Stimulated activated CD8-positive, alpha-beta memory T cell treated with anti-CD3 and anti-CD28 coated beads, Interleukin-2, amount 100 ng/mL, for 1 hour (primary cell): ENCODE measurements at places on chromosomes 3 and 15.

DNA sequence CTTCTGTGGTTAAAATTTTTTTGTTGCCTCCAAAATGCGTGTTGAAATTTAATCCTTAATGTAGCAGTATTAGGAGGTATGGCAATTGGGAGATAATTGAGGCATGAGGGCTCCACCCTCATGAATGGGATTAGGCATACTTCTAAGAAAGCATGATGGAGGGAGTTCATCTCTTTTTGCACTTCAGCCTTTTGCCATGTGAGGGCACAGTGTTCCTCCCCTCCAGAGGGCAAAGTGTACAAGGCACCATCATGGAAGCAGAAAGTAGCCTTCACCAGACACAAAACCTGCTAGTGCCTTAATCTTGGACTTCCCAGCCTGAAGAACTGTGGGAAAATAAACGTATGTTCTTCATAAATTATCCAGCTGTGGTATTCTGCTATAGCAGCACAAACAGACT is 429.5 kb downstream of the ZIC1 start:
- no peak for DNase-seq

GRCh38 chr3:62169906-62170660 is 203.3 kb downstream of the FEZF2 start:
- no peak for DNase-seq

DNA sequence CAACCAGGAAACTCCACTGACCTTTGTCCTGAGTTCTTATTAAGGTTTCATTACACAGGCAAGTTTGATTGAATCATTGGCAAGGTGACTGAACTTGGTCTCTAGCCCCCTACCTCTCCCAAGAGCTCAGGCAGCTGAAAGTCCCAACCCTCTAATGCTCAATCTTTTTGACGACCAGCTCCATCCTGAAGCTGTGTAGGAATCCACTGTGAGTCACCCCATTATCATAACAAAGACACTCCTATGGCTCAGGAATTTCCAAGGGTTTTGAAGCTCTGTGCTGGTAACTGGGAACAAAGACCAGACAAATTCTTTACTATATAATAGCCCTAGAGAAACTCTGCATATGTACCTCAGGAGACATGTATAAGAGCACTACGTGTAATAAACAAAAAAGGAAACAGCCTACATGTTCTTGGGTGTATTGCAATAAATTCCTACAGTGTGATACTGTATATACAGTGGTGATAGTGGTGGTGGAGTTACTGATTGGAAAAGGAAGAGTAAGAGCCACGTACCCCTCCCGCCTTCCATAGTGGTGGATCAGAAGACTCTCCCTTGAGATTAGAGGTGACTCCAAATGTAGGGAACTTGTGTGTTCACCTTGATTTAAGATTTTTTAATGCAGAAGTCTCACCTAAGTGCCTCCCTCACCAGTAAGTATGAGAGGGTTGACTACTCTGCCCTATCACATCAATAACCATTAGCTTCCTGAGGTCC is 116.6 kb downstream of the ST8SIA2 start:
- DNase-seq = no peak

- DNase-seq = no peak
Measured at GRCh38 chr3:138879541-138880380, 45.0 kb upstream of the PIK3CB start.

DNA sequence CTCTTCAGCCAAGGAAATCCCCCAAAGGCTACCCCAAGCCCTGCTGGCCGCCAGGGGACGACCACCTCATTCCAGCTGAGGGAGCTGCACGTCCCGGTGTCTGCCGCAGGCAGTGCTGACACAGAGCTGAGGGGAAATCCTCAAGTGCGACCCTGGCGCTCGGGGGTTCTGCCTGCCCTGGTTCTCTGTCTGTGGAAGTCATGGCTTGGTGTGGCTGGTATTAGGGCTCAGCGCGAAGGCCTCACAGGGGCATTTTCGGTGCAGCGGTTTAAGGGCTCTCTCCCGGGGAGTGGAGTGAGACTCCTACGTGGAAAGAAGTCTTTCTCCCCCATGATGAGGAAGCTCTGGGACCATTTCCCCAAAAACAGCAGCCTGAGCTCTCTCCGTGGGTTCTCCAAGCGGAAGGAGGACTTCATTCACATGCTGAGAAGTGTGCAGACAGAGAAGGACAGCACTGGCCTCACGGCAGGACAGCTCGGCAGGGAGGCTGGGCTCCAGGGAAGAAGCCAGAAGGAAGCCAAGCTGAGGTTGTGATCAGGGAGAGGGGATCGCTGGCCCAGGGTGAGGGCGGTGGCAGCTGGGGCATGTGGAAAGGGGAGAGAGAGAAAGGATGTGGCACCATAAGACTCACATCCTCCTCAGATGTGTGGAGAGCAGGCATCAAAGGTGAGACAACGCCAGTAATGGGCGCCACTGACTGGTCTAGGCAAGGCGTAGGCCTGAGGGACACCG is 48.6 kb downstream of the KLF15 start:
- DNase-seq = no peak

GRCh38 chr3:34256021-34256420 is 457.6 kb downstream of the PDCD6IP start:
- no peak for DNase-seq

DNA sequence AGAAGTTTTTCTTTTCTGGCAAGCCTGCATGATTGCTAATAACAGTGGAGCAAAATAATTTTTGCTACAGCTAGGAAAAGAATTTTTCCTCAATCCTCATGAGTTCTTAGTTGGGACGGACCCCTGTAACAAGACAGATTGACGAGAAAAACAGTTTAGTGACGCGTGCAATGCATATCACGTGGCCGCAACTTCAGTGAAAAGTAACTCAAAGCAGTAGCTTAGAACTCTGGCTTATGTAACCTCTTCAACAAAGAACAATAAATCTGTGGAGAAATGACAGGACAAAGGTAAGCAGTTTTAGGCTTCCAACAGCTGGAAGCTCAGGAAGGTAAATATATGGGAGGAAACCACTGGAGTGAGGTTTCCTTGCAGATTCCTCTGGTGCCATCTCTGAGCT is 19.7 kb downstream of the FAM107A start:
- no peak for DNase-seq

- DNase-seq = no peak
Measured at GRCh38 chr3:141360888-141361598, 7.3 kb upstream of the ZBTB38 start.

DNA sequence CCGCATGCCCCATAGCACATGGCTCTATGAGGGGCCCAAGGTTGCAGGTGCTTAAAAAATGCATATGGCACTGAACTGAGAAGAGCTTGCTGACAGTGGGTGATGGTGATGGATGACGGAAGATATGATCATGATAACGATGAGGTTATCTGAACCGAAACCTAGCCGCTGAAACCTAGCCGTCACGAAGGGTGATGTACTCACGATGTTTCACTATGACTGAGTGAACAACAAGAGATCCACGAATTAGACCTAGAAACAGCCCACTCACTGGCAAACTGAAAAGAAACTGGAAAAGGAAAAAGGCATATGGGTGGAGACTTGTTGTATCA is 57.6 kb upstream of the BCL6 start:
- no peak for DNase-seq

- DNase-seq = no peak
Measured at GRCh38 chr3:108823227-108823626, 641 bp downstream of the TRAT1 start.

GRCh38 chr3:172550347-172550943 is 27.2 kb upstream of the TNFSF10 start:
- peak; percentile 32 for DNase-seq

- no peak for DNase-seq
Measured at GRCh38 chr3:4306091-4306490, 2.9 kb downstream of the SETMAR start.
